ENCODE measurements at places on chromosomes 12 and 14.

- no peak for DNase-seq
Measured at GRCh38 chr14:84496677-84497076, 1033.3 kb upstream of the FLRT2 start.

DNA sequence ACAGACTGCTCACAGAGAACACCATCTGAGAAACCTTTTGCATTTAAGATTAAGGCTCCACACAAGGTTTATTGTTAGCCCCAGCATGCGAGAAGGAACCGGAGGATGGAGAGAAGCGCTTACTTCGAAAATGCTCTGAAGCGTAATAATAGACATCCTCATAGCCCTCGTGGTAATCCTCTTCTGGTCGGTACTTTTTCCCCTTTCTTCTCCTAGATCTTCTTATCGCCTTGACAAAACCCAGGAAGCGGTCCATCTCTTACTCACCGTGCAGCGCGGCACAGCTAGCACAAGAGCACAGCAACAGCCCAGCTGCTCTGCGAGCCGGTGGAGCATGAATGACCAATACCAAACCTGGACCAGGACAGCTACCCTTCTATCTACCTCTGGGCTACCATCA, 125.1 kb upstream of the GRIP1 start:
- no peak for DNase-seq

GRCh38 chr14:103074729-103075367, 9.2 kb upstream of the LBHD2 start:
- no peak for DNase-seq

DNA sequence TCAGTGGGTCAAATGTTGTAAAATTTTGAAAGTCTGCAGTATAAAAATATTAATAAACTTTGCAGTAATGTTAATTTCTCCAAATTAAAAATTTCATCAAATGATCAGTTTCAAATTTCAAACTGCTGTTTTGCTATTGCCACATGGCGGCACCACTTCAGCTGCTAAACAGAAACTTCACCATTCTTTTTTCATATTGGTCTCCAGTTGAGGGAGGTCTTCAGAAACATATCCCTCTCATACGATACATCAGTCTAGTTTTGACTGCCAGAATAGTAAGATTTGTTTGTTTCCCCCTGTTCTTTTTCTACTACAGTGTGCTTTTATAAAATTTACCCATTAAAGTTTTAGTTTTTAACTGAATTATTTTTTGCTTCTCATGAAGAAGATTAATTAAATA, 4.2 kb upstream of the TRHDE start:
- no peak for DNase-seq

- no peak for DNase-seq
Measured at GRCh38 chr12:109637996-109638395, 64.4 kb downstream of the MVK start.

DNA sequence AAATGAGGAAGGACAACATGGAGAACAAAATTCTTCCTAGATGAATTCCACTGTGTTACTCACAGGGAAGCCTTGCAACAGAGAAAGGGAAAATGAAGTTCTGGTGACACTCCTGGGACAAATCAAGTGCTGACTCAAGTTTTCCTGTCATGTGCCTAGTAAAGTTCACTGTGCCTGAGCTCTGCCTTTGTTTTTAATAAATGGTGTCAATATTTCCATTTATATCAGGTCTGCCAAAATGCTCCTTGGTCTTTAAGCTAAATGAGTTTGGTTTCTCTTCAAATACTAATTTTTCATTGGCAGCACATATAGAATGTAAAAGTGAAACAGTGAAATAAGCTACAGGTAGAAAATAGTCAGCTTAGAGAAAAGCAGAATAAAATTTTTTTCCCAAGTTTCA, 33.0 kb downstream of the HIGD1C start:
- DNase-seq: no peak

DNA sequence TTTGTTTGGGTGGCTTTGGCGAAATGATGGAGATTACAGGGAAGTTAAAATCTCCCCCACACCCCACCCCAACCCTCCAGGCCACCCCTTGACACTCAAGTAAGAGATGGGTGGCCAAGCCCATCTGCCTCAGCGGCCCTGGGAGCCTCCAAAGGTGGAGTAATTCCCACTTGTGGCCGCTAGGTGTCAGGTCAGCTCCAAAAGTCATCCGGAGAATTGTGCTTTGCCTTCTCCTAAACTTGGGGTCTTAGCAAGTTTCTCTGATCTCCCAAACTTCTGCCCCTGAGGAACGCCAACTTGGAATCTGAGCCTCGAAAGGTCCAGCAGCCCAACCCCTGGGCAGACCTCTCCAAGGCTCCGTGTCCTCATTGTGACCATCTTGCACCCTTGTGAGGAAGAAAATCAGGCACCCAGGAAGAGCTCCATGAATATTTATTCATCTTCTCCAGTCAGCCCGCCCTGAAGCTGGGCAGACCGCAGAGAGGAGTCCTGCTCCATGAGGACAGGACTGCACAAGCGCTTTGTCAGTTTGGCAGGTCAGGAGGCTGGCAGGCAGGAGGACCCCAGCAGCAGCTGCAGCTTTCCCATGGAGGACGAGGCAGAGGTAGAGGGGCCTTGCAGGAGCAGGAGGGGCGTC, 46.7 kb downstream of the LRRC74A start:
- DNase-seq: peak; percentile 69

- no peak for DNase-seq
Measured at GRCh38 chr12:66739940-66740651, 61.2 kb upstream of the GRIP1 start.

GRCh38 chr14:33163600-33163999, 224.9 kb downstream of the NPAS3 start:
- DNase-seq: no peak

GRCh38 chr14:67704484-67705089, 2.9 kb downstream of the RDH12 start:
- peak; percentile 60 for DNase-seq

DNA sequence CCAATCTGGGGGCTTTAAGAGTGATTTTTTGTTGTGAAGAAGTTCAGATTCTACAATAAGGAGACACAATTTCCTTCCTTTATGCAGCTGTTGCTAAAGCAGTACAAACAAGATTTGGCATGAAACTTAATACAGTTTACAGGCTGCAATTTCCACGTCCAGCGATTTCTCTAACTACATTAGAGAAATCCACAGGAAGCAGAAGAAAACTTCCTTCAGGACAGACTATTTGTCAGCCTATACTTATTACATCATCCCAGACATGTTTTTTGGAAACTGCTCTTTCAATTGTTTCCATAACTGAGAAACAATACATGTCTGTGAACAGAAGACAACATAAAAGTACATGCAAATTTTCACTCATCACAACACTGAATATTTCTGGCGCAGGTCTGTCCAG, 204.3 kb downstream of the TTC7B start:
- DNase-seq: no peak

- DNase-seq: no peak
Measured at GRCh38 chr12:116423094-116423493, 136.1 kb upstream of the MAP1LC3B2 start.

DNA sequence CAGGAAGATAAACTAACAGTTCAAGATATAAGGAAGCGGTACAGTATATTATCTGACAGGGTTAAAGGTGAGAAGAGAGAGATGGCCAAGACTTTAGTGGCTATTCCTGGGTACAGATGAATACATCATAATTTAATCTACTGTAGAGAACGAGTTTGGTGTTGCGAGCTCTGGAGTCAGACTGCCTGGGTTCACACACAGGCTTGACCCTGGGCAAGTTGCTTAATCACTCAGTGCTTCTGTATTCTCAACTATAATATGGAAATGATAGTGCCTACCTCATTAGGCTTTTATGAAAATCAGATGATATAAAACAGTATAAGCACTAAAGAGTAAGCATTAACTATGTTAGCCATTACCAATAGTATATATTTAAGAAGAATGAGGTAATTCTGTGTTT, 3.5 kb downstream of the PPM1H start:
- DNase-seq: no peak

GRCh38 chr14:92728759-92729364, 19.6 kb downstream of the LGMN start:
- DNase-seq: peak; percentile 89

- DNase-seq: no peak
Measured at GRCh38 chr14:69700575-69700974, 66.4 kb upstream of the SRSF5 start.

GRCh38 chr12:25797949-25798348, 160.5 kb upstream of the RASSF8 start:
- no peak for DNase-seq

- DNase-seq: peak; percentile 6
Measured at GRCh38 chr12:82838131-82838551, 151.4 kb downstream of the TMTC2 start.

- no peak for DNase-seq
Measured at GRCh38 chr14:68491793-68492192, 301.1 kb downstream of the ZFP36L1 start.

GRCh38 chr14:21041676-21042433, at the start of gene RNASE7:
Gene RNASE7 (plus strand): TSS chr14:21042362. CDS start chr14:21042993, 631 bp downstream.
- no peak for DNase-seq

DNA sequence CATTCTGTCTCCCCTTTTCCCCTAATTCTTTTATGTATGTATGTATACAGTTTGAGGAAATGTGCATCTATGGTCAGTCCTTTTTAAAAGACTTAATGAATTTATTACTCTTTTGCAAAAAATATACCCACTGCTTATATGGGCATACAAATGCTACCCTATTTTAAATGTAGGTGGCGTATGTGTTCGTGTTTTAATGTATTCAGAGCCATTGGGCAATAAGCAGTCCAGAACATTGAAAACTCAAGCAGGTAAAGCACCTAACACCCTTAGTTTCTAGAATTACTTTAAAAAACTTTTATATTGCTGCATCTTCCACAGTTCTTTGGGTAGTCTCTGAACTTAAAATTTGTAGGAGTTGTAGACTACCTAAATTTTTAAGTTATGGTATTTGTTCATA, 42.6 kb upstream of the A2ML1 start:
- DNase-seq: no peak

All from activated CD4-positive, alpha-beta T cell treated with anti-CD3 and anti-CD28 coated beads, Interleukin-2, Interleukin-6, amounts not matched to agents 100 ng/mL and 50 ng/mL, durations not matched to agents 16 hours and 8 hours (primary cell).